EH (cell line): ENCODE measurements at places on chromosomes 1 and 21.

DNA sequence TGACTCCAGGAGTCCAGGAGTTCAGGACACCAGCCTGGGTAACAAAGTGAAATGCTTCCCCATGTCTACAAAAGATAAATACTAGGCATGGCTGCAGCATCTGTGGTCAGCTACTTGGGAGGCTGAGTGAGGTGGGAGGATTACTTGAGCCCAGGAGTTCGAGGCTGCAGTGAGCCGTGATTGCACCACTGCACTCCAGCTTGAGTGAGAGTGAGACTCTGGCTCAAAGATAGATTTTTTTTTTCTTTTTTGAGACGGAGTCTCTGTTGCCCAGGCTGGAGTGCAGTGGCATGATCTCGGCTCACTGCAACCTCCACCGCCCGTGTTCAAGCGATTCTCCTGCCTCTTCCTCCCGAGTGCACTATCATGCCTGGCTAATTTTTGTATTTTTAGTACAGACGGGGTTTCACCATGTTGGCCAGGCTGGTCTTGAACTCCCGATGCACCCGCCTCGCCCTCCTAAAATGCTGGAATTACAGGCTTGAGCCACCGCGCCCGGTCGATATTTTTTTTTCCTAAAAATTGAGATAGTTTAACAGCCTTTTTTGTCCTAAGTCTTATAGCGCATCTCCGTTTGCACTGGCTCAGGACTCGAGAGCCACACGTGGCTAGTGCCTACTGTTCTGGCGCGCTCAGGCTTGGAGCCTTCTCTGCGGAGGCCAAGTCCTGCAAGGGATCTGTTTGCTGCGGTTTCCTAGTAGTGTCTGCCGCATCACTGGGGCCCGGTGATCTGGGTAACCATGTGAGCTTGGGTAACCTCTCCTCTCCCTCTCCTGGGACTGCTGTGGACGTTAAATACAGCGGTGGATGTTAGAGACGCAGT, 1.0 kb upstream of the MFN2 start:
- no peak for DNase-seq

DNA sequence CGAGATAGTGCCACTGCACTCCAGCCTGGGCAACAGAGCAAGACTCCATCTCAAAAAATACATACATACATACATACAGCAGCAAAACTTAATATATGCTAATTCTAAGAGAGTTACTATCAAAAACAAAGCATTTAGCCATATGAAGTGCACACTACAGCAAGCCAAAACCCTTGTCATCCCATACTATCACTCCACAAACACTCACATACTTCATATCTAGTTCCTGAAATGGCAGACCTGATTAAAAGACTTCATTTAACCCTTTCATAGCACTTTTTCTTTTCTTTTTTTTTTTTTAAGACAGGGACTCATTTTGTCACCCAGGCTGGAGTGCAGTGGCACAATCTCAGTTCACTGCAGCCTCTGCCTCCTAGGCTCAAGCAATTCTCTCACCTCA, 65.6 kb downstream of the COP1 start:
- no peak for DNase-seq

DNA sequence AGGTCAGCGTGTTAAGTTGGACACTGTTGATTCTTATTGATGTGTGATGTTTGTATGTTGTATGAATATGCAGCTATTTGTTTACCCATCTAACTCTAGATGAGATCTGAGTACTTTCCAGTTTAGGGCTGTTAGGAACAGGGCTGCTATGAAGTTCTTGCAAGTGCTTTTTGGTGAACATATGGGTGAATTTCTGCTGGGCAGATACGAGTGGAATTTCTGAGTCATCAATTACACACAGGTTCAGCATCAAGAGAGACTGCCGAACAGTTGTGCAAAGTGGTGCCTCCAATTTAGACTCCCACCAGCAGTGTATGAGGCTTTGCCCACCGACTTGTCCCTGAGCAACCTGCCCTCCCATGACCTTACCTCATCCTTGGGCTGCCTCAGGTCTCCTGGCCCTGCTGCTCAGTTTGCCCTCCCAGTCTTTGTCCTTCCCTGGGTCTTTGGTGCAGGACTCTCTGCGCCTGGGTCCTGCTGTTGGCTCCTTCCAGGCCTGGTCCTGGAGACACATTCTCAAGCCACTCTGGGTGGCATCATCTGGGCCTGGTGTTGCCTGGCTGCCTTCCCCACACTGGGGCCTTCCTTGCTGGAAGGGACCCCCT, 343.6 kb downstream of the PTPRU start:
- DNase-seq: peak; percentile 46

DNA sequence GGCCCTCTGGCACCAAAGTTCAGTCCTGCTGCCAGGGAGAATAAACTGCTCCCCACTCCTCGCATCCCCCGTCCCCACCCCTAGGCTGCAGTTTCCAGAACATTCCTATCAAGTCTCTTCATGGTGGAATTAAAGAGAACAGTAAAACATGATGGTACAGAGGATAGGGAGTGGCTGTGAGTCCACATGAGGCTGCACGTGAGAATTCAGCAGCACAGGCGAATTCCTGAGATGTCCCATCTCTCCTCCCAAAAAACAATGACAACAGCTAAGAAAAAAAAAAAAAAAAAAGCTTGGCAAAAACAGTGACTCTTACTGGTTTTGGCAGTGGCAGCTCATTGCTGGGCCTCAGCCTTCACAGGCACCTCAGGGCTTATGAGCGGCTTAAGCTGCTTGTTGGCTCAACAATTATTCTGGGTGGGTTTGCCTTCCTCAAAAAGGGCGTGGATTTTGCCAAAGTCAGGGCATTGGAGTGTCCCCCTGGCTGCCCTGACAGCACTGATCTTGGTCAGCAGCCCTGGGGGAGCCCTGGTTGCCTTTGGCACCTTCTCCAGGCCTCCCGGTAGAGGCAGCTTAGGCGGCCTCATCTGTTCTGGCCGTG, 5.7 kb upstream of the IFFO2 start:
- DNase-seq: peak; percentile 88

- no peak for DNase-seq
Observed at GRCh38 chr1:32887623-32888022, 1.3 kb downstream of the HPCA start.

GRCh38 chr1:193241132-193241827, 54.9 kb upstream of the B3GALT2 start:
- DNase-seq: no peak

GRCh38 chr1:118783095-118783758, 204.9 kb downstream of the TBX15 start:
- no peak for DNase-seq

- no peak for DNase-seq
Observed at GRCh38 chr1:94555091-94555490, 13.5 kb upstream of the F3 start.

DNA sequence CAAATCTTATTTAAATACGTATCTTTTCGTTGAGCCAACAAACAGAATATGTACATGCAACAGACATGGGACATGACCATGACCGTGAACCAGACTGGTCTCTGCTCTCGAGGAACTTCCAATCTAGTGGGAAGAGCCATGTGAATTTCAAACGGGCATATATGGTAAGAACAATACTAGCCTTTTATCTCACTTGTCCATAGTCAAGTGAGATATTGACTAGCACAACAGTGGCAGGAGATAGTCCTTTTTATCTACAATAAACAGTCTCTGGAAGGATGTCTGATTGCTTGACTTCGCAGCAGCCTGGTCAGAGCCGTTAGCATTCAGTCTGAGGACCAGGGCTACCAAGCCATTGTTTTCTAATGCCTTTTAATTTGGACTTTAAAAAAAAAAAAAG, 12.6 kb upstream of the PLA2G2C start:
- no peak for DNase-seq

GRCh38 chr1:246197076-246197475, 310.0 kb downstream of the SMYD3 start:
- DNase-seq: no peak

- no peak for DNase-seq
Observed at GRCh38 chr1:189673217-189673616, 804.4 kb downstream of the BRINP3 start.

DNA sequence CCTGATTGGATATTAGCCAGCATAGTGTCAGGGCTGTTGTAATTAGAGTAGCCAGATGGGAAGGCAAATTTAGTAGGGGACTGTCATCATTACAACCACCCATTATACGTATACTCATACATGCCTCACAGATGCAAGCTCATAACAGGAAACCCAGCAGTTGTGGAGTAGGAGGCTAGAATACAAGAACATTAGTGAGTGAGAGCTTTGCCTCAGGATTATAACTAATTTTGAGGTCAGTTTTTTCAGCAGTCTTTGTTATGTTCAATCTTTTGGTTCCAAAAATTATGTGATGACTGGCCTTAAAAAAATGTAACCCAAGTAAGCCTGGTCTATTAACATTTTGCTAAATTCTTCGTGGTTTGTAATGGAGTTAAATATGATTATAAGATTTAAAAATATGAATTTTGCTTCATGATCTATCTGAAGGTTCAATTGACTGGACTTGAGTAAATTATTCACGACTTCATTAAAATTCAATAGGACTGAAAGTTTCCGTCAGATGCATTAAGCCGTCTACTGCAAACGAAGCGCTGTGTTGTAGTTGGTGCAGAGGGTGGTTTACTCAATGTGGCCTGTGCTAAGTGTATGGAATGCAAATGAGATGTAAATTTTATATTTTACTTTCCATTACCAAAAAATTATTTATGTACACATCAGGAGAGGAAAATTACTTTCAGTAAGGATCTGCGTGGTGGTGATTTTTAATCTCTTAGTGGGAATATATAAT, 48.8 kb downstream of the KCNK1 start:
- DNase-seq: peak; percentile 32

GRCh38 chr1:234222561-234223280, 150.5 kb upstream of the COA6 start:
- peak; percentile 41 for DNase-seq

- DNase-seq: peak; percentile 91
Observed at GRCh38 chr1:25232866-25233784, 823 bp upstream of the SYF2 start.

DNA sequence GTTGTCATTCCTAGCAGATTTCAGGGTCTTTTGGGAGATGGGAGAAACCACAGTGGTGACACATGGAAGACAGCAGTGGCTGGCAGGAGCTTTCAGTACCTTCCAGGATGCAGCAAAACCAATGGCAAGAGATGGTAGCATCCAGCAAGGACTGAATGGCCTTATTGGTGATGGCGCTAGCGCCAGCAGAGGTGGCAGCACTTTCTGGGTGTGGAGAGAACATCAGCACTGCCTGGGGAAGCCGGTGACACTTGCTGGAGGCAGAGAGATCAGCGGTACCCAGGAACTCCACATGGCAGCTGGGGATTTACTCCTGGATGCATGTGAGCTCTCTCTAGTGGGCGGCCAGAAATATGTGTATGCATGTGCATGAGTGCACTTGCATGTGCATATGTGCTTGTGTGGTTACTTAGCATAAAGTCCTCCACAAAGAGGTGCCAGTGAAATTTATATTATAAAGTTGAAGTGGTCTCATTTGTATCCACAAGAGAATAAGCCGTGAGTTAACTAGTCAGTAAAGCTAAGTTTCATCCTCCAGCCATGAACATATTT, 364.7 kb downstream of the LMX1A start:
- no peak for DNase-seq

GRCh38 chr1:108803548-108803947, 53.3 kb downstream of the AKNAD1 start:
- no peak for DNase-seq

DNA sequence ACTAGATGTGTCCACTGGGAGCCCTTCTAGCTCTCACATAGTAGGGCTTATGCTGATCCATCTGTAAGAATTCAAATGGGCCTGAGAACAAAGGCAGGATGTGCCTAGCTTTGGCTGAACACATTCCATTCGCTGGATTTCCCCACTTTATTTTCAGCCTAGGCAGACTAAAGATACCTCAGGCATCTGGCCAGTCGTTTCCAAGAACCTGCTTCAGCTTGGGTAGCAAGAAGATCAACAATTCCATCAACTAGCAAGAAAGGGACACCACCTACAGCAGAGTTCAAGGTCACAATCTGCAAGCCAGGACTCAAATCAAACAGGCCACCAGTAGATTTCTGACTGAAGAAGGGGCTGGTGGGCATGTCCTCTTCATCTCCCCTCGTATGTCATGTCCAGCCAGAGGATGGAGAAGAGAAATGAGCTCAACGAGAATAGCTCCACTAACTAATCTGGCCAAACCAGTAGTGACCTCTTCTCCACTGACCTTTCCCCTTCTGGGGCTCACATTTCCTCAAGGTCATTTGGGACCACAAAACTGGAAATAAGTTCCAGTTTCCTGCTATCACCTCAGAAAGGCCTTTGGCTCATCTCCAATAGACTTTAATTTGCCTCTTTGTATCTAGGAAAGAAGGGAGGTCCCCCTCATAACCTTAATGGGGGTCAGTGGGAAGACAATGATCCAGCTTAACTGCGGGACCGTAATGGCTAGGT, 14.2 kb downstream of the TXNIP start:
- no peak for DNase-seq

GRCh38 chr1:162612606-162613400, 19.5 kb upstream of the DDR2 start:
- peak; percentile 70 for DNase-seq

DNA sequence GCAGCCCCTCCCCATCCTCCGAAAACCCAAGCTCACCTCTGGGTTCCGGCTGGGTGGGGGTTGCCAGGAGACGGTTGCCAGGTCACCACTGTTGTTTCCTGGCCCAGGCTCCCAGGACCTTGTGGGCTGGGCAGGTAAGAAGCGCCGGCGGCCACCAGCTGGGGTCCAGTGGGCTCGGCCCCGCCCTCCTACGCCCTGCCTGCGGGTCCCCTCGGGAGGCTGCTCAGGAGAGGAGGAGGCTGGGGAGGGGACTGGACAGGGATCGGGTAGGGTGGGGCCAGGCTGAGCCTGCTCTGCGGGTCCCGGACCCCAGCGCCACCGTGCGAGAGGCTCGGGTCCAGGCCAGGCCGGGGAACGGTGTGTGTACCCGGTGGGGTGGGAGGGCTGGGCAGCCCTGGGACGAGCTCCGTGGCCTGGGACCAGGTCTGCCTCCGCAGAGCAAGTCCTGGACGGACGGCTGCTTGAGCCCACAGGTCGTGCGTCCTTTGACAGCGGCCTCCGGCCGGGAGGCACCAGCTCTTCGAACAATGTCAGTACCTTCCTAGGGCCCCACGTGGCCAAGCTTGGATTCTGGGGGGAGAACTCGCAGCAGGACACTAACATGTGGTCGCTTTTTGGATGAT, at the start of gene TTLL10:
TSS of gene TTLL10 (plus strand) at position 88 of the 623 bp plus-strand sequence. CDS start 5,336 bp downstream, outside the sequence.
- no peak for DNase-seq

- DNase-seq: peak; percentile 84
Observed at GRCh38 chr1:209743145-209743482, 12.7 kb upstream of the TRAF3IP3 start.
